ENCODE measurements at places on chromosomes 3 and 15.
A peak's percentile ranks its signal among the peaks of the same experiment; 100 is the strongest.

- no peak for DNase-seq
Observed at GRCh38 chr3:181533811-181534210, 177.9 kb upstream of the SOX2 start.

GRCh38 chr3:90034038-90034437 lies 926.6 kb downstream of the EPHA3 start:
- no peak for DNase-seq

- DNase-seq = no peak
Observed at GRCh38 chr3:171013822-171014748, 12.4 kb downstream of the SLC2A2 start.

- no peak for DNase-seq
Observed at GRCh38 chr3:118080889-118081288, 953.8 kb downstream of the IGSF11 start.

DNA sequence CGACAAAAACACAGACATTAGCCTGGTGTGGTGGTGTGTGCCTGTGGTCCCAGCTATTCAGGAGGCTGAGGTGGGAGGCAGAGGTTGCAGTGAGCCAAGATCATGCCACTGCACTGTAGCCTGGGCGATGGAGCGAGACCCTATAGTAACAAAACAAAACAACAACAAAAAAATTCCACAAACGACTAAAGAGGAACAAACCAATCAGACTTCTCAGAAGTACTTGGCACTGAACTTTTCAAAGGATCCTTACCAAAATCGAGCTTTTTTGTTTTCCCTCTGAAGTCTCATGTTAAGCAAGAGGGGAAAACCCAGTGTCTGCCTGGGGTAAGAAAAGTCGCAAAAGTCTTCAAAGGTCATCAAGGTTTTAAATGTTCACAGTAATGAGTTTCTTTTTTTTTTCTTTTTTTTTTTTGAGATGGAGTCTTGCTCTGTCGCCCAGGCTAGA lies 30.1 kb upstream of the TFRC start:
- peak; percentile 57 for DNase-seq

DNA sequence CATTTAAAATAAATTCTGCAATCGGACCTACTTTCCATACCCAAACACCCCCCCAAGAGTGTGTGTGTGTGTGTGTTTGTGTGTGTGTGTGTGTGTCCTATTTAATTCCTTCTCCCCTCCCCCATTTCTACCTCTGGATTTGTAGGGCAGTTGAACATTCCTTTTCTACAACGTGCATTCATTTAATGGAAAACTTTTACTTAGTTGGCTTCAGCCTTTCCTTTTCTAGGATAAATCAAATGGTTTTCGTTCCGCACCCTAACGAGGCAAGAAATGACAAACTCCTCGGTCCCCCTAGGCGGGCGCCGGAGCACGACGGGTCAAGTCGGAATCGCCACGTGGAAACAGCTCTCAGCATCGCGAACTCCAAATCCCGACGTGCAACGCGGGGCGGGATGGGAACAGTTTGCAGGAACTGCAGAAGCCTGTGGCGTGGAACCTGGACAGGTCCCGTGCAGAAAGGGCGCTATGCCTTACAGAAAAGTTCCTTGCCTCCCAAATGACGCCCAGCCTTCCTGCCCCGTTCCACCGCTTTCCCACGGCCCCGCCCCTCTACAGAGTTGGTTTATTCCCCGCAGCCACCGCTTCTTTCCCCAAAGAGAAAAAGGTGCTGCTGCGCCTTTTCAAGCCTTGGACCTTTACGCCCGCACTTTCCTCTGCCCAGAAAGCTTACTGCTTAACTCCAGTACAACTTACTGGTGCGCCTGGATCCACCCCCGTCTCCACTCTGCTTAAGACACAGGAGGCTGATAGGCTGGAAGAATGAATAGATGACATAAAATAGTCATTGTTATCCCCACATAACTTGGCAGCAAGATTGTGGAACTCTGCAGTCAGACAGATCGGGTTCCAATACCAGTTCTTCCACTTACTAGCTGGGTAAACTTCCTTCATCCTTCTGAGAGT lies 1.1 kb upstream of the EIF2B5 start:
- peak; percentile 84 for DNase-seq

GRCh38 chr3:194577986-194578905 lies 55.0 kb downstream of the TMEM44 start:
- DNase-seq = no peak

GRCh38 chr15:67563092-67563491 lies 20.6 kb downstream of the MAP2K5 start:
- DNase-seq = no peak

- no peak for DNase-seq
Observed at GRCh38 chr15:99126930-99127329, 22.1 kb downstream of the SYNM start.

DNA sequence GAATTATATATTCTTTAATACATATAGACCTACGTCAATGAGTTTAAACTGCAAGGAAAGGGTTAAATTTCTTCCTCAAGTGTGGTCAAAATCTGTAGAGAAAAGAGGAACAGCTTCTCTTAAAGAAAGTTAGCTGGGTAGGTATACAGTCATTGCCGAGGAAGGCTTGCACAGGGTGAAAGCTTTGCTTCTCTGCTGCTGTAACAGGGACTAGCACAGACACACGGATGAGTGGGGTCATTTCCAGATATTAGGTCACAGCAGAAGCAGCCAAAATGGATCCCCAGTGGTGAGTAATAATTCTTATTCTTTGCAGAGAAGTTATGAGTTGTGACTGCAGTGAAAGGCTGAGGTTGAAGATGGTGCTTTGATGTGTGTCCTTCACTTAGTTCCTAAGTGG lies at the start of gene CD86:
TSS of gene CD86 (plus strand) at position 148 of the 400 bp plus-strand sequence. CDS start at position 276, 128 bp downstream.
- peak; percentile 90 for DNase-seq

GRCh38 chr15:57280464-57280863 lies 95.8 kb upstream of the CGNL1 start:
- DNase-seq = no peak

GRCh38 chr3:59245859-59246501 lies 196.2 kb upstream of the CFAP20DC start:
- DNase-seq = no peak

DNA sequence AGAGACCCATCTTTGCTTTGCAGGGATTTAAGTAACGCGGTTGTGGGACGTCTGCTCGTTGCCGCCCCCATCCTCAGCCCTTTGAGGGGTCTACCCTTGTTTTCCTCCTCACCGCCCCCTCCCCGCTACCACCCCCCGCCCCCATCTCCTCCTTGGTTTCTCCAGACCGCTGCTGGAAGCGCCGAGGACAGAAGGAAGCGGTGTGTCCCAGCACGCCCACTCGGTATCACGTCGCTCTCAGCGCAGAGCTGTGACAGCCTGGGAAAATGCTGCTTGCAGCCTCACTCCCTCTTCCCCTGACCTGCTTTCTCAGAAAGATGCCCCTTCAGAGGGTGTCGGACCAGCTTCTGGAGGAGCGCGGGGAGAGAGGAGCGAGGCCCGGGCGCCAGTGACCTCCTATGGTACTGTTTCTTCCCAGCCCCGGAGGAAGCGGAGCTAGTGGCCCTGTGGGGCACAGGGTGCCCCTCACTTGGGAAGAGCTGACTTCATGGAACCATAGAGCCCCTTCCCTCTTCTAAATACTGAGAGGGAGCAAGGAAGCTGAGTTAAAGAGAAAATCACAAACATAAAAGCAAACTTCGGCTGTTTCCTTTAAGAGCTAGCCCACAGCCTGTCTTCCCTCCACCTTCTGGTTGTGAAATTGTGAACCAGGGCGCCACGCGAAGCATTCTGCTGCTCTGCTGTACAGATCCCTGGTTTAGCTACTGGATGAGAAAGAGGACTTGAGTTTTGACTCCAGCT lies 698 bp downstream of the IL1RAP start:
- DNase-seq = peak; percentile 57

- no peak for DNase-seq
Observed at GRCh38 chr3:132787616-132788300, 65.5 kb upstream of the NPHP3 start.

DNA sequence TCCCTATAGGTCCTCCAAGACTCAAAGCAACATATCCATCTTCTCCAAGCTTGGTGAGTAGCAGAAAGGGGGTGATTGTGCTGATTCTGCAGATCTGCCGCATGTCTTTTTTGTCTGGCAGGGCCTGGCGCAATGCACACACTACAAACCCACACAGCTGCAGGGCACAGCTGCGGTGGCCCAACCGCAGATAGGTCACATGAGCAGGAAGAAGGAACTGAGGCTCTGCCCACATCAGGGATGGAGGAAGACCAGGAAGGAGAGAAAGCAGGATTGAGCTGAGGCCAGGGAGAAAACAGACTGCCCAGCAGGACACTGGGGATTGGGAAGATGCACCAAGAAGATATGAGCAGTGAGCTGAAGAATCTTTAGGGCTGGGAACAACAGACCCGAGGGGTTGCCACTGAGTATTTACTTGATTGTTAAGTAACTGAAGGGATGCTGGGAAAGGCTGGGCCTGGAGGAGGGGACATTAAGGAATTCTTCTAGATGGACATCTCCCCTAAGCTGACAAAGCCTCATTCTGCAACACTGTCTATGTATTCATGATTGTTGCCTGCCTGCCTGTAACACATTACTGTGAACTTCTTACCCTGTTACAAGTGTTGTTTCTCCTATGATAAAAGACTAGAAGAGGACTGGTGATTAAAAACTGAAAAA lies 126.7 kb downstream of the MYLK start:
- peak; percentile 82 for DNase-seq

- no peak for DNase-seq
Observed at GRCh38 chr3:21477541-21478288, 273.3 kb downstream of the ZNF385D start.

DNA sequence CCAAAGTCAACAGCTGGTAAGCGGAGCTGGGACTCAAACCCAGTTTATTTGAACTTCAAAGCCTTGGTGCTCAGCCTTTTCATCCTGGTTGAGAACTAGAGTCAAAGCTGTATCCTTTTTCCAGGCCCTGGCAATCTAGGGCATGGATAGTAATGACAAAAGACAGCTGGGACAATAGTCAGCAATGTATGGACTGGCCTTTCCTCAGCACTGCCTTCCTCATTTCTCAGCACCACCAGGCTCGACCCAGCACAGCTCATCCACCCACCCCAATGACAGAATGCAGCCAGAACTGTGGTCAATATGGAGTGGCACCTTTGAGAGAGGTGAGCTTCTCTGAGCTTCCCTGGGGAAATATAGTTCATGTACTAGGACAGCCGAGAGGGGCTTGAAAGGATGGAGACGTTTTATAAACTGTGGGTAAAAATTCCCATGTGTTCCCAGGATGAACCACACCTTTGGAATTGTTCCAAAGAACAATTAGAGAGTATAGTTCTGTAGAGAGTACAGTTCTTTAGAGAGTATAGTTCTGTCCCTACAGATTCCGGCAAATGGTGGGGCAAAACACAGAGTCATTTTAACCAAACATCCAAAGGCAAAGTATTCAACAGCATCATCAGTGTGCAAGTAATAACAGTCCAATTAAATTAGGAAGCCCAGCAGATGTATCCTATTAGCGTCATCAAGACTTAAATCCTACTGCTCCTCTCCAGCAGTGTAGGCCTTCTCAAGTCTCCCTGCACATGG lies 30.2 kb upstream of the IREB2 start:
- DNase-seq = no peak

DNA sequence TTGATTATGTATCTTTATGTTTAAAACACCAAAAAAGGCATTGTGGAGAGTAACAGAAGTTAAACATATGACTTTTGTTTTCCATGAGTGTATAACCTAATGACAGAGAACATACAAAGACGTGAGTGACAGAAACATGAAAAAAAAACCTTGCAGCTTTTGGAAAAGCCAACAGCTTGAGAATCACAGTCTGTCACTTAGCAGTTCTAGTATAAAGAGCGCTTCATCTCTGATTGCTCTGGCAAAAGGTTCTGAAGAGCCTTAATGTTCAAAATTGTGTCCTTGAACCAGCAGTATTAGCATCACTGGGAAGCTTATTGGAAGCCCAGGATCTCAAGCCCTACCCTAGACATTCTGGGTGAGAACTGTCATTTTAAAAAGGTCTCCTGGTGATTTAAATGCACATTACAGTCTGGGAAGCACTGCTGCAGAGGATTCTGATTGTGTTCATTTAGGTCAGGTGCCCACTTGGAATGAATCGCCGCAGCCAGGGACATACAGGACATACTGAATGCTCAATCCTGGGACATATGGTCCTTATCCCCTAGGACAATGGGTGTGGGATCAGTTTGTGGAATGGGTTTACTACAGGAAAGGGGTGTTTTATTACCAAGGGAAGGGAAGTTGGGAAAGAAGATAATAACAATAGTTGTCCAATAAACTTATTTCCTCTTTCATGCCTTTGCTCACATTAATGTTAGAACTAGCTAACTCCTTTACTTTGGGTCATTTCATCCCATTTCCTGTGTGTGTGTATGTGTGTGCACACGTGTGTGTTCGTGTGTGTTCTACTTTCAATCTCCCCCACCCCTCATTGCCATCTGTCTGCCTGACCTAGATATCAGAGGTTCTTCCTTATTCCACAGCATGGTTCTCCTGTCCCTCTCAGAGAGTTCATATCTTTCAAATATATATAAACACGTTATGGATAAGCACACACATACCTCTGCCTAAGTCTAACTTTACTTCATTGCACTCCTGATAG lies 55.0 kb downstream of the LRRC49 start:
- DNase-seq = no peak

GRCh38 chr15:84946772-84947489 lies 34.7 kb upstream of the PDE8A start:
- DNase-seq = no peak

- no peak for DNase-seq
Observed at GRCh38 chr3:46187341-46187700, 20.8 kb downstream of the CCR1 start.

DNA sequence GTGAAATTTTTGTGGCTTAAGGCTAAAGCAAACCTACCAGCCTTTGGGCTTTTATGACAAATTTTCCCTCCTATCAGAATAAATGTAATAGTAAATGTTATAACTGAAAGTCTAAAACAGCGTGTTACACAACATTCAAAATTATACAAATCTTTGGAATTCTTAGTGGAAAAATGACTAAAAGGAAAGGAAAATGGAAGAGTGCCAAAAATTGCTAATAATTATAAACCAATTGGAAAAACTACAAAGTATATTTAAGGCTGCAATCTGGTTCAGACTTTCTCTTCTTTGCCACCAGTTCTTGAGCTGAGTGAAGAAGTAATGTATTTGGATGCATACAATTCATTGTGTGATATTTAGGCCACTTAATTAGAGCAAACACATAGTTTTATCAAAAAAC lies 45.6 kb upstream of the PHLDB2 start:
- DNase-seq = no peak

- no peak for DNase-seq
Observed at GRCh38 chr3:138933981-138934691, 12.8 kb downstream of the FOXL2 start.

GRCh38 chr3:67593761-67594234 lies 60.6 kb downstream of the SUCLG2 start:
- no peak for DNase-seq

DNA sequence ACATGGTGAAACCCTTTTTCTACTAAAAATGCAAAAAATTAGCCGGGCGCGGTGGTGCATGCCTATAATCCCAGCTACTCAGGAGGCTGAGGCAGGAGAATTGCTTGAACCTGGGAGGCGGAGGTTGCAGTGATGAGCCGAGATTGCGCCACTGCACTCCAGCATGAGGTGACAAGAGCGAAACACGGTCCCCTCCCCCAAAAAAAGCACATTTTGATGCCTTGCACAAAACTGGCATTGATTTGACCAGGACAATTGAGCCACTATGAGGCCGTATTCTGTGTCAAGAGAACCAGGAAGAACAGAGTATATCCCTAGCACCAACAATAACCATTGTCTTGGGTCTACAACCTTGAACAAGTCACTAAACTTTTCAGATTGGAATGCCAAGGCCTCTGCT lies 50.6 kb downstream of the SH3BP5 start:
- no peak for DNase-seq

Measured in KBM-7 (cell line).